ENCODE measurements at places on chromosomes 4 and X.

DNA sequence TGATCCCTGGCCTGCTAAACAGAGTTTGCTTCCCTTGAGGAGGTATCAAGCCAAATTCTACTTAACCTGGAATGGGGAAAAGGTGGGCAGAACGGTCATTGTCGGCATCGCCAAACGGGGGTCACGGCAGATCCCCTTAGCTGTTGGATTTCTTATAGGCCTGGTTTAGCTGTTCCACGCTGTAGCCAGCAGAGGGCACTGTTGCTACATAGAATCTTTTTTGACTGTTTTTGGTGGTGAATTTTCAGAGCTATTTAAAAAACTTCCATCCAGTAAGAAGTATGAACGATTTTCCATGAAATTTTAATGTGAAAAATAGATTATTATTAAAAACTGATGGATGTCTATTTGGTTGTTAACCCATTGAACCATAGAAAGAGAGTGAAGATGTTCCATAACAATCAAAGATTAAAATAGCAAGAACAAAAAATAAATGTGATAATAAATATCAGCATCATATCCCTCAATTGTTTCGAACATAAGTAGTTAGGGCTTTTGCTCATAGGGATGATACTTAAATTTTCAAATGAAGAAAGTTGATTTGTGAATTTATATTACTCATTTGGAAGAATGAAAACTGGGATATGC, 56.6 kb downstream of the LINC00632 start:
- DNase-seq, result peak; percentile 50

DNA sequence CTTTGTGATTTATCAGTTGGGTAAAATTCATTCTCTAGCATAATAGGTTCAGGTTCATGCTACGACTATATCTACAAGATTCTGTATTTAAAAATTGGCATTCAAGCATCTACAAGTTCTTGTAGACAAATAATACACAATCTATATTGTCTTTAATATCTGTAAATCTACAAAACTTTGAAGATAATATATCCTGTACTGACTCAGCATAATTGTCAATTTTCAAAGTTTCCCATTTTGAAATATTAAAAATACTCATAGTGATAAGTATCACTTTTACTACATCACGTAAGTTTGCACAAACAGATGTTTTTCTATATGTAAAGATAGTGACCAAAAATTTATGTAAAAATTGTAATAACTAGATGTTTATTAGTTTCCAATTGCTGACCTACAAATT, 360.6 kb downstream of the FSTL5 start:
- DNase-seq, result no peak

- DNase-seq, result no peak
Observed at GRCh38 chr4:11429699-11430045, 978 bp upstream of the HS3ST1 start.

DNA sequence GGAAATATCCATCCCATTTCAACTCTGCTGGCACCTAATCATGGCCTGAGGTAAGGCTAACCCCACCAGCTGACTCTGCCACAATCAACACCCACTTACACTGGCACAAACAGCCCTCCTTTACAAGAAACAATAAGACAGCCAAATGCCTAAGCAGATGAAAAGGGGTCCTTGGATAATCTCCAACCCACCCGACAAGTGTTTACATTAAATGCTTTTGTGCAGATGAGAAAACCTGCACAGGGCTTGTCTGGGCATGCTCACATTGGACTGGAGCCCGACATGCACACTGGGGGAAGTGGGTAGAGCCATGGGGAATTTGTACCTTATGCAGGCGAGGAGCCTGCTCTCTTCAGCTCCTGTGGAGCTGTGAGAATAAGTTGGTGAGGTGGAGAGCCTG, 138.9 kb upstream of the ITM2A start:
- DNase-seq, result no peak

DNA sequence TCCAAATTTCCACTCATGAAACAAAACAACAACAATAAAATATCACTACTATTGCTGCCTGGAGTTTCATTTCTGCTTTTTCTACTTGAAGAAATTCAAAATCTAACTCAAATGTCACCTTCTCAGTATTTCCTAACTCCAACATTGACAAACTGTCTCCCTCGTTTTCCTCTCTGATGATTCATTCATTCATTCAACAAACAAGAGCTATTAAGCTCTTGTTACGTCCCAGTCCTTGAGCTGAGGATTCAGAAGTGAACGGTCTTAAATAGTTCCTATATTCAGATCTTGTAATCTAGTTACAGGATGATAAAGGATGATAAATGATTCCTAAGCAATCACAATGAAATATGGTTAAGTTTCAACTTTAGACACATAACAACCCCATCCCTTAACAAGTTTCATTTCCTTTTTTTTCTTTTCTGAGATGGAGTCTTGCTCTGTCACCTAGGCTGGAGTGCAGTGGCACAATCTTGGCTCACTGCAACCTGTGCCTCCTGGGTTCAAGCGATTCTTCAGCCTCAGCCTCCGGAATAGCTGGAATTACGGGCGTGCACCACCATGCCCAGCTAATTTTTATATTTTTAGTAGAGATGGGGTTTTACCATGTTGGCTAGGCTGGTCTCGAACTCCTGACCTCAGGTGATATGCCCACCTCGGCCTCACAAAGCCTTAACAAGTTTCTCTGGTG, 1.7 kb downstream of the SLC9B2 start:
- DNase-seq, result no peak

- DNase-seq, result no peak
Observed at GRCh38 chr4:52833941-52834525, 28.1 kb upstream of the RASL11B start.

GRCh38 chr4:95835672-95836071, 4.2 kb upstream of the PDHA2 start:
- no peak for DNase-seq

DNA sequence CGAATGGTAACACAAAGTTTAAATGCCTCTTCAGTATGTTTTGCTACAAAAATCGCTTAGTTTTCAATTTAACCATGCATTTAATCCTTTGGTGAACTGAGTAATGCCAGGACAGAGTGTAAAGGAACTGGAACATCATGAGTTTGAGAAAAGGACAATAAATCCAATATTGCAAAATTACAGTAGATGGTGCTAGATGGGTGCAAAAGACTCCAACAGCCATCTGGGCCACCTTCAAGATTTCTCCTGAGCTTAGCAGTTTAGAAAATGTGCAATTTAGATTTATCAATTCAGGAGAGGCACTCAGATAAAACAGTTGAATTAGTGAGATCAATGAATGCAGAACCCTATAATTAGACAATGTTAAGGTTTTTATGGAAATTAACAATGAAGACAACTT, 33.2 kb upstream of the MID1IP1 start:
- DNase-seq, result no peak

- no peak for DNase-seq
Observed at GRCh38 chr4:80484712-80485111, 149.2 kb downstream of the CFAP299 start.

DNA sequence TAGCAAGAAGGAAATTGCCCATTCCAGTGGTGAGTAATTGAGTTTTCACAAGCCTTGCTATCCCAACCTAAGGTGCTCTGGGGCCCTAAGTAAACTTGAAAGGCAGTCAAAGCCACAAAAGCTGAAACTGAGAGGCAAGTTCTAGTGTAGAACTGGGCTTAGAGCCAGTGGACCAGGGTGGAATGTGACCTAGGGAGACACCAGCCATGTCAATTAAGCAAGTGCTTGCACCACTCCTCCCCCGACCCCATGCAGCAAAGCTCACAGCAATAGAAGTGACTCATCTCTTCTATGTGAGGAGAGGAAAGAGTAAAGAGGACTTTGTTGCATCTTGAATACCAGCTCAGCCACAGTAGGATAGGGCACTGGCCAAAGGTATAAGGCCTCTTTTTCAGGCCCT, 486.1 kb upstream of the POU3F4 start:
- no peak for DNase-seq

DNA sequence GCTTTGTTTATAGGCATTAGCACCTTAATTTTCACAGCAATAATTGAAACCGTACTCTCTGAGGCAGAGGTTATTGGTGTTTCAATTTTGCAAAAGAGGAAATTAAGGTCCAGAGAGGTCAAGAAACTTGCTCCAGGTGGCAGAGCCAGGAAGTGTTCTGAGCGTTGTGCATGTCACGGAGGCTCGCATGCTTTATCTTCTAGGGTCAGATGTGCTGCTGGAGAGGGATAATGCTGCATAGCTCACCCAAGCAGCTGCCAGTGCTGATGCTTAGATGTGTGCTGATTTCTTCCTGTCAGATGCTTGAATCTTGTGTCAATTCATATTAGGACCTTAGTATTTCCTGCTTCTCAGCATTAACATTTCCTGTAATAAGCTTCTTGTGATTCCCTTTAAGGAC, 13.0 kb upstream of the FGF5 start:
- no peak for DNase-seq

DNA sequence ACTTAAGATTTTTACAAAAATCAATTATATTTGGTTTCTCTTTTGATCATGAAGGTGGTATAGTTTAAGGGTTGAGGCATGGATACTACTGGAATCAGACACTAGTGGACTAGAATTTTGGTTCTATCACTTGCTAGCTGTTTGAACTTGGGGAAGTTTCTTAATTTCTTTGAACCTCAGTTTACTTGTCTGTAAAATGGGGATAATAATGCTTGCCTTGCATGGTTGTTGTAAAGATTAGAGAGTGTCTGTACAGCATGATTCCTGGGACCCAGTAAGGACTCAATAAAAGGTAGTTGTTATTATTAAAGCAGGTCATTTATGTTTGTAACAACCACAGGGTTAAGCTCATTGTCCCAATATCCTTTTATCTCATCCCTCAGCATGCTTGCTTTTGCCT, 36.0 kb downstream of the TMEM164 start:
- DNase-seq, result no peak

DNA sequence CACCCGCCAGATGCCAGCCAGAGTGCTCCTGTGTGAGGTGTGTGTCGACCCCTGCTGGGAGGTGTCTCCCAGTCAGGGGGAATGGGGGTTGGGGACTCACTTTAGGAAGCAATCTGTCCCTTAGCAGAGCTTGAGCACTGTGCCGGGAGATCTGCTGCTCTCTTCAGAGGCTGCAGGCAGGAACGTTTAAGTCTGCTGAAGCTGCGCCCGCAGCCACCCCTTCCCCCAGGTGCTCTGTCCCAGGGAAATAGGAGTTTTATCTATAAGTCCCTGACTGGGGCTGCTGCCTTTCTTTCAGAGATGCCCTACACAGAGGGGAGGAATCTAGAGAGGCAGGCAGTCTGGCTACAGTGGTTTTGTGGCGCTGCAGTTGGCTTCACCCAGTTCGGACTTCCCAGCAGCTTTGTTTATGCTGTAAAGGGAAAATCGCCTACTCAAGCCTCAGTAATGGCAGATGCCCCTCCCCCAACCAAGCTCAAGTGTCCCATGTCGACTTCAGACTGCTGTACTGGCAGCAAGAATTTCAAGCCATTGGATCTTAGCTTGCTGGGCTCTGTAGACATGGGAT, 80.8 kb downstream of the CCSER1 start:
- DNase-seq, result no peak

- DNase-seq, result peak; percentile 75
Observed at GRCh38 chrX:55907968-55908607, 190.5 kb downstream of the RRAGB start.

- no peak for DNase-seq
Observed at GRCh38 chr4:114019276-114019968, 40.0 kb upstream of the ARSJ start.

GRCh38 chr4:158169506-158169905, 3.3 kb downstream of the GASK1B start:
- DNase-seq, result no peak

- DNase-seq, result no peak
Observed at GRCh38 chr4:160159457-160159856, 1056.6 kb downstream of the RAPGEF2 start.

DNA sequence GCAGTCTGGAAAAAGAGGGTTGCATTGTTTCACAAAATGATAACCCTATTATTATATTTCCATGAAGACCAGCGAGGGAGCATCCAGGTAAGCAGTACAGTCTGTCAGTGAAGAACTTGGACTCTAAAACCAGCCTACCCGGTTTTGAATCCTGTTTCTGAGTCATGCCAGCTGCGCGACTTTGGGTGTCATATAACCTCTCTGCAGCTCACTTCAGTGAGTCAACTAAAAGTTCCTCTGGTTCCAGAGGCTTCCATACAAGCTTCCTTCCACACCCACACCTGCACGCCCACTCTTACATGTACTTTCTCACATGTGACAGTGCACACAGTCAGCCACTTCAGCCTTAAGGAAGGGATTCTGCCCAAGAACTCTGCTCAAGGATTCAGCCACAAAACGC, 49.8 kb upstream of the PRPS2 start:
- DNase-seq, result no peak

GRCh38 chr4:146477054-146477453, 44.7 kb downstream of the SLC10A7 start:
- DNase-seq, result no peak

DNA sequence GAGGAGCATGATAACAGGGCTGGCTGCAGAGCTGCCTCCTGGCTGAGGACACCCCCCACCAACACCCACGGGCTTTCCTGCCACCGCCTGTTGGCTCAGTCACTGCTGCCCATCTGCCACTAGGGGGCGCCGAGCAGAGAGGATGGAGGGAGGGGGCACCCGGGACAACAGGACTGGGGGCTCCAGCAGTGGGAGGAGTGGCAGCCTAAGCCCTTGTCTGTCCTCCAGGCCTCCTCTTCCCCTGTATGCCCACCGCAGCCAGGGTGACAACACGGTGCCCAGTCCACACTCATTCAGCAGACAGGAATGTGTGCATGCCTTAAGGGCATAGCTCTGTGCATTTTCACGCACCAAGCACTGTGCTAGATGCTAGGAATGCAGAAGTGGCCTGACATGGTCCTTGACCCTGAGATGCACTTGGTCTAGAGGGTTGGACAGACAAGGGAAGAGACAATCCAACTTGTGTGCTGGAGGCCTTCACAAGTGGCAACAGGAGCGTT, 149.9 kb downstream of the AMMECR1 start:
- peak; percentile 67 for DNase-seq

GRCh38 chr4:24210332-24210902, 320.6 kb upstream of the PPARGC1A start:
- DNase-seq, result no peak

DNA sequence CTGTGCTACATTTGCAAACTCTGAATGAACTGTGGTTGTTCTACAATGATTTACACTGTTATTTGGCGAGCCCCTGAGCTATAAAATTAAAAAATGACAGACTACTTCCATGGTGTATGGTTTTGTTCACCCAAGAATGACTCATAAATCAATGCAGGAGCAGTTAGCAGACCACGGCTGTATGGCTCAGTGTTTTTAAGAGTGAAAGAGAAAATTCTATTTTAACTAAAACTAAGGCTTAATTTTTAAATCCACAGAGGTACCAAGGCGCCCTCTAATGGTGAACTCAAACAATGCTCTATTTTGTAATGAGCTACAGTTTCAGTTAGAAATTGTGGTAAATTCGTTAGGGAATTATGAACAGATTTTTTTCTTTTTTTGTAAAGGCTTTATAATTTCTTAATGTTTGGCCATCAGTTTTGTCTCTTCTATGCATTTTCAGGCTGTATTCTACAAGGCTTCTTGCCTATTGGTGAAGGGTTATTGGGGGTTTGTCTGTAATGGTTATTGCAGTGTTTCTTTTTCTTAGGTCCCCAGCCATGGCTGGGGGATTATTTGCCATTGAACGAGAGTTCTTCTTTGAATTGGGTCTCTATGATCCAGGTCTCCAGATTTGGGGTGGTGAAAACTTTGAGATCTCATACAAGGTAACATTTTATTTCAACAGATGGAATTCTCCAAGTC, 32.5 kb downstream of the HMGB2 start:
- DNase-seq, result no peak

- DNase-seq, result no peak
Observed at GRCh38 chrX:48940404-48940955, 16.9 kb downstream of the OTUD5 start.

All from ecto neural progenitor cell (in vitro differentiated cells).